Type B pancreatic cell (in vitro differentiated cells): ENCODE measurements at places on chromosomes 3 and 15.
A peak's percentile ranks its signal among the peaks of the same experiment; 100 is the strongest.

GRCh38 chr3:136690599-136690998 is 61.6 kb downstream of the STAG1 start:
- DNase-seq, result no peak

DNA sequence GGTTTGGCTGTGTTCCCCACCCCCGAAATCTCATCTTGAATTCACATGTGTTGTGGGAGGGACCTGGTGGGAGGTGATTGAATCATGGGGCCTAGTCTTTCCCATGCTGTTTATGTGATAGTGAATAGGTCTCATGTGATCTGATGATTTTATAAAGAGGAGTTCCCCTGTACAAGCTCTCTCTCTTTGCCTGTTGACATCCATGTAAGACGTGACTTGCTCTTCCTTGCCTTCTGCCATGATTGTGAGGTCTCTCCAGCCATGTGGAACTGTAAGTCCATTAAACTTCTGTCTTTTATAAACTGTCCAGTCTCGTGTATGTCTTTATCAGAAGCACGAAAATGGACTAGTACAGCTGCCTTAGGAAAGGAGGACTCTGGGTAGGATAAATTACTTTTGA is 976.7 kb downstream of the MCTP2 start:
- DNase-seq, result no peak

GRCh38 chr3:197297476-197298340 is 704 bp downstream of the DLG1 start:
- peak; percentile 93 for DNase-seq

- DNase-seq, result no peak
These were observed 681 bp downstream of the CHMP2B start for GRCh38 chr3:87227835-87228144.

- DNase-seq, result no peak
These were observed 300.7 kb upstream of the SATB1 start for GRCh38 chr3:18725668-18726407.

- no peak for DNase-seq
These were observed 5.0 kb downstream of the CHST13 start for GRCh38 chr3:126528800-126529541.

GRCh38 chr15:89777073-89777751 is 1.1 kb downstream of the MESP2 start:
- no peak for DNase-seq

GRCh38 chr3:53729618-53730017 is 116.6 kb downstream of the CHDH start:
- DNase-seq, result no peak

GRCh38 chr3:194832346-194833104 is 146.8 kb downstream of the FAM43A start:
- no peak for DNase-seq

DNA sequence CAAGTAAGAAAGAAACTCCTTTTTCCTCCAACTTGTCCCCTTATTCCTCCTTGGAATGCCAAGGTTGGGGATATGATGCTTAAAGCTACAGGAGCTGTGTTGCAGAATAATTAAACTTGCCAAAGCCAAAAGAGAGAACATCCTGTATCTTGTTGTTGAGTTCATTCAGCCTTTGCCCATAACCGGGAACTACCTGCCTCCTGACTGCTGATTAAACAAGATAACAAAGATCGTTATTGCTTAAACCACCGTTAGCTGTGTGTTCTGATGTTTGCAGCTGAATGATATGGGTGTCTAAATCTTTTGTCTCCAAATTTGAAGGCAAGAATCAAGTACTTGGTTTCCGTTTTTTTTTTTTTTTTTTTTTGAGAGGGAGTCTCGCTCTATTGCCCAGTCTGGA is 61.5 kb downstream of the DPPA2 start:
- DNase-seq, result no peak

GRCh38 chr3:27354161-27354560 is 15.0 kb downstream of the NEK10 start:
- no peak for DNase-seq

GRCh38 chr3:154040283-154040682 is 80.9 kb upstream of the ARHGEF26 start:
- no peak for DNase-seq

DNA sequence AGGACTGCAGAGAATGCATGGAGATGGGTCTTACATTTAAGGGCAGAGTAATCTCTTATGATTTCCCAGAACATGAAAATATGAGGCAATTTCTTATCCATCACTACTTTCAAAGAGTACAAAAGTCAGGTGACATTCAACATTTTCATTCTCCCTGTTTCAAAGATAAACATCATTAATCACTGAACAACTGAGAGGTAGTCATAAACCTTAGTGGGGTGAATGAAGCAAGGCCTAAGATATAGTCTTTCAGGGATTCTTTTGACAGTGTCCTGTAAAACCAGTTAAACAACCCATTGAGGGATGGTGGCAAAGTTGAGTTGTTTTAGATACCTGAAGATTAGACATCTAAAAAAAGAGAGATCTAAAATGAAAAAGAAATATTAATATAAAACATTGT is 271.6 kb upstream of the CBLB start:
- no peak for DNase-seq

DNA sequence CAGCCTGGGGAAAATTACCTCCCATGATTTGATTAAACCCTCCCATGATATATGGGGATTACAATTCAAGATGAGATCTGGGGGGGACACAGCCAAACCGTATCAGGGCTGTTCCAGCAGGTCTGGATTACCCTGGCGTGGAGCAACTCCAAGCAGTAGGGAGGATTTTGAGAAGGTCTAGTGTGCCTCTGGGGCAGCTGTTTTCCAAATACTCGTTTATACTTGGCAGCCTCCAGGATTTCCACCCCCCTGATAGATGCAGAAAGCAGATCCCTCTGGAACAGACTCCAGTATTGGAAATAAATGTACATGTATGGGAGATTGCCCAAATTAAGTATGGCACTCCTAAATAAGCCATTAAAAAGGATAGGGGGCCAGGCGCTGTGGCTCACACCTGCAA is 7.7 kb upstream of the IRAK2 start:
- DNase-seq, result no peak

DNA sequence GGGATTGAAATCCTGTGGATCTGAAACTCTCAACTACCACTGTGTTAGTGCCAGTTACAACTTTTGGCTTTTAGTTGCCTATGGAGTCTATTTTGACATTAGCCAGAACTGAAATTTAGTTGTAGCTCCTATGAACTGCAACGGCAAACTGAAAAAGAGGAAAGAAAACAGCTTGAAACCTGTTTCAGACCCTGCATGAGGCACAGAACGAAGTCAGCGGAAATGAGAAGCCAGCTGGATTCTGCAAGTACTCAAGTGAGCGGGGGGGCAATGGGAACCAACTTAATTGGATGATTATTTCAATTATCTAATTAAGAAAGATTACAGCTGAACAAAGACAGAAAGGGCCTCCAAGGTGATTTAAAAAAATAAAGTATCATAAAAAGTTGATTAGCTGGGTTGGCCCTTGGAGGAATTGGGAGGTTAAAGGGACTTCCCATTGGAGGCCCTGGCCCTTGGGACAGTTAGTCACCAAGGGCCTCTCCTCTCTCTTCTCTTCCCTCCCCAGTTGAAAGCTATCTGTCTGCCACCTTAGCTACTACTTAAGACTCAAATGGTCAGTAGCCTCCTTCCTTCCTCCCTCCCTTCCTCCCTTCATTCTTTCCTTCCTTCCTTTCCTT is 352.1 kb downstream of the SHQ1 start:
- no peak for DNase-seq

DNA sequence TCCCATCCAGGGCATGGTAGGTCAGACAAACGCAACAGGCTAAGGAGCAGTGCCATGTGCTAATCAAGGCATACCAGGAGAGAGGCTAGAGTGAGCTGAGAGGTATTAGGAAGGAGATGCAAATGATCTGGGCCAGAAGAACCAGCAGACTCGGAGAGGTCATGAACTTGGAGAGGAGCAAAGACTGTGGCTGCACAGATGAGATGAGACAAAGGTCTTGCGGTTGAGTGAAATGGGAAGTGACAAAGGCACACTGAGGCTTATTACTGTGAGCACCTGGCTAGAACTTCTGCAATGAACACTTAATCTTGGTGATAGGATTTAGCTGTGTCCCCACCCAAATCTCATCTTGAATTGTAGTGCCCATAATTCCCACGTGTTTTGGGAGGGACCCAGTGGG is 380.2 kb downstream of the ULK4 start:
- DNase-seq, result no peak

GRCh38 chr3:60463685-60464084 is 787.6 kb downstream of the FHIT start:
- no peak for DNase-seq

DNA sequence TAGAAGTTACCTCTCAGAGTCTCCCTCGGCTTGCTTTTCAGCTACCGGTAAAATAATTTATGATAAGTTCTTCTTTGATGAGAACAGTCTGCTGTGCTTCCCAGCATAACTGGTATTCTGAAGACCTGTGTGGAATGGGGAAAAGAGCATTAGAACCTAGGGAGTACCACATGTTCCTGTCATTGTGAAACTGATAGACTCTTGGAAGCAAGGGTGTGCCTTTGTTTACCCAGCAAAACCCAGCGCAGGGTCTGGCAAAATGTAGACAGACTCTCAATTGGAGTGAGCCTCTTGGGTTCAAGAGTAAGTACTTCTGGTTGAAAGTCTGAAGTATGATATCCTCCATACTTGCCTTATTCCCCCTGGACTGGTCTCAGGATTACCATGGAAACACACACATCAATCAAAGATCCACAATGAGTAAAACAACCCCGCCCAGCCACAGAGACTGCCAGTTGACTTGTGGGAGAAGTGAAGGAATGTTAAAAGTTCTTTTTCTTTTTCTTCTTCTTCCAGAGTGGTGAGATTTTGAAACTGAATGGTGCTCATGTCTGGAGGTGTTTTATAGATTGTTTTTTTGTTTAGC is 652.4 kb upstream of the NAALADL2 start:
- DNase-seq, result no peak

GRCh38 chr3:35832140-35832571 is 192.8 kb downstream of the ARPP21 start:
- DNase-seq, result no peak

DNA sequence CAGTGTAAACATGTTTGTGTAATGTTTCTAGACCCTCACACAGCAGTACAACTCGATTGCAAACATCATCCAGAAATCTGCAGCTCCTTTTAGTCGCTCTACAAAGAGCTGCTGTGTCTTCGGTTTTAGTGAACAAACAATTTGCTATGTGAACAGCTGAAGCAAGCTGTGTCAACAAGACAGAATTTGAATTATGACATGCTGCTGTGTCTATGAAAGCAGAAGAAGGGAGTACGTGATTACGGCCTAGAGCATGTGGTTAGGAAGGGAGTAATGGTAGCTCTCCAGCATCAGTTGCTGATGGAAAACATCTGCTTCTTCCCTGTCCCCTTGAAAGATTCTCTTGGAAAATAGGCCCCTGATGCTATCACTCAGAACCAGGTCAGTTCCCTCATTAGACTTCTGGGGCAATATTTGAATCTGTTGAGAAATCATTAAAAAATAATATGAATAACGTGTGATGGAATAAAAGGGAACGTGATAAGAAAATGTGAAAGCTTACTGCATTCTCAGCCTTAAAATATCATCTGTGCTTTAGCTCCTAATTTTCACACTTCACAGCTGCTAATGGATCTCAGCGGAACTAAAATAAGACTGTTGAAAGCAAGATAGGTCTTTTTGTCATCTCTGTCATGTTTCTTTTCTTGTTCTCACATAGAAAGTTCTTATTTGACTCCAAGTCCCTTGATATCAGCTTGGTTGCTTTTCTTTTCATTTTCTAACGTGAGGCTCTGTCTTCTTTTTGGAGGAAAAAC is 891.5 kb downstream of the ROBO2 start:
- DNase-seq, result no peak

DNA sequence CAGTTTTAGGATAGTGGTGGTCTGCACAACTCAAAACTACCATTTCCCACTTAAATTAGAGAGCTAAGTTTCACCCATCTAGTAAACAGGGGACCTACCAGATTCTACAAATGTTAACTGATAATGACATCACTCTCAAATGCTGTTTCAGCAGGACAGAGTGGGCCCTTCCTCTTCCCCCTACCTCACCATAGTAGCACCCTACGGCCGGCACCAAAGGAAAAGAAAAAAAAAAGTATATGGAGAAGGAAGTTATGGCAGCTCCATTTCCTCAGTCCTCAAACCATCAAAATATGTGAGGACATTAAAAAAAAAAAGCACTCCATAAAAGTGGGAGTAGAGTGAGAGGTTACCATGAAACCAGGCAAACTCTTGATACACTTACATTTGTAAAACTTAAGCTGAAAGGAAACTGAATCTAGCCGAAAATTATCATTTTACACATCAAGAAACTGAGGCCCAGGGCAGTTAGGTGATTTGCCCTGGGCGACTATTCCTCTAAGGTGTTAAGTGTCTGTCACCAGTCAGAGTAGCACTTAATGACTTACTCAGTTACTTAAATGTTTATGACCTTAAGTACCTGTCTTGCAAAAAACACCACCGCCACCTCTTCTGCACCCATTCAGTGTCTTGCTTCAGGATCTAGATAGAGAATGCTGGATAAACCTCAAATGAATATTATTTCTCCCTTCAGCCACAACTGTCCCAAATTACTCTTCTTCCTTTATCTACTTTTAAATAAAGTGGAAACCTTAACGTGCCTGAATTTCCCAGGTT is 2.7 kb downstream of the MSL2 start:
- DNase-seq, result no peak

GRCh38 chr3:129934234-129935123 is 40.0 kb upstream of the TRH start:
- DNase-seq, result no peak

DNA sequence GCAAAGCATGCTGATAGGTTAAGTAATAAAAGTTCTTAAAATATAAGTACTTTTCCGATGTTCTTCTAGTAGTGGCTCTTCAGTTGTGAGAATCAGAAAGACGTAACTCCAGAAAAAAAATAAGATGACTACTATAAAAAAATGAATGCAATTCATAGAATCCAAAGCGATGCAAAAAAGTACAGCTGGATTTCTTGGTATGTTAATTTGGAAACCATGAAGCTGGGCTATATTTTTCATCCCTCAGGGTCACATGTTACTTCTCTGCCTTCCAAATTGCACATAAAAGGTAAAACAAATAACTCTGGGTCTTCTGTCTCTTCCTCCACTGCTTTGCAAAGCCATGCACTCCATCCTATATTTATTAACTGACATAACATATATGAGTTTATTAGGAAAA is 843.9 kb upstream of the DPPA4 start:
- no peak for DNase-seq

GRCh38 chr3:99755831-99756230 is 61.8 kb upstream of the CMSS1 start:
- DNase-seq, result no peak

DNA sequence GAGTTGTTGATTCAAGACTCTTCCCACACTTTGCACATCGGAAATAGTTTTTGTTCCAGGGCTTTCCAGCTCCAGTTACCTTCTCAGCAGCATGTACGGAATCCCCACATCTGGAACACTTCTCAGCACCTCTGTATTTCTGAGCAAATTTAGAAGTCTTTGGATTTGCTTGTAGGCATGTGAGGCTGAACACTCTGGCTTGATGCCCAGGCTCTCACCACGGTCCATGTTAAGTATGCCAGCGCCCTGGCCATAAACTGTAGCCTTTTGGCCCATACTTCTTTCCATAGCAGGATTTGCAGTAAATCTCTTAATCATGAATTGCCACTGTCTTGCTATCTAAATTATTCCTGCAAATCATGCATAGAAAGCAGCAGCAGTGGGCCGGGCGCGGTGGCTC is 24.4 kb downstream of the ATP2C1 start:
- DNase-seq, result no peak

GRCh38 chr3:12522721-12523120 is 22.6 kb downstream of the MKRN2OS start:
- no peak for DNase-seq
